Epithelial cell of proximal tubule (primary cell): ENCODE measurements at places on chromosomes 6 and 20.

GRCh38 chr6:35751594-35751993, 14.8 kb downstream of the ARMC12 start:
- DNase-seq = no peak

DNA sequence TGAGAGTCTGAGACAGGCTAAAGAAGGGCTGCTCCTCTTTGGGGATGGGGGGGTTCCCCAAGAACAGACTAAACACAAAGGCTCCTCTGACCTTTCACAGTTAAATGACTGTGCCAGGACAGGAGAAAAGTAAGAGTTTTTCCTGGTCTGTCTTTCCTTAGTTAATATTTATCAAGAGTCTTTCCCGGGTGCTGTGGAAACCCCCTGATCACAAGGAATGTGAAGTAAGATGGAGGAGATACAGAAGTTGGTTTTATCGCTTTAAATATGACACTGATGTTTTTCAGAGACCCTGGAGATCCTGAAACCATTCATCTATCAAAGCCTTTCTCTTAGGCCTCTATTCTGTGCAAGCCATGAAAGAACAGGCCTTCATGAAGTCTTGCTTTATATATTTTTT, 105.8 kb downstream of the RNF144B start:
- DNase-seq = peak; percentile 94

DNA sequence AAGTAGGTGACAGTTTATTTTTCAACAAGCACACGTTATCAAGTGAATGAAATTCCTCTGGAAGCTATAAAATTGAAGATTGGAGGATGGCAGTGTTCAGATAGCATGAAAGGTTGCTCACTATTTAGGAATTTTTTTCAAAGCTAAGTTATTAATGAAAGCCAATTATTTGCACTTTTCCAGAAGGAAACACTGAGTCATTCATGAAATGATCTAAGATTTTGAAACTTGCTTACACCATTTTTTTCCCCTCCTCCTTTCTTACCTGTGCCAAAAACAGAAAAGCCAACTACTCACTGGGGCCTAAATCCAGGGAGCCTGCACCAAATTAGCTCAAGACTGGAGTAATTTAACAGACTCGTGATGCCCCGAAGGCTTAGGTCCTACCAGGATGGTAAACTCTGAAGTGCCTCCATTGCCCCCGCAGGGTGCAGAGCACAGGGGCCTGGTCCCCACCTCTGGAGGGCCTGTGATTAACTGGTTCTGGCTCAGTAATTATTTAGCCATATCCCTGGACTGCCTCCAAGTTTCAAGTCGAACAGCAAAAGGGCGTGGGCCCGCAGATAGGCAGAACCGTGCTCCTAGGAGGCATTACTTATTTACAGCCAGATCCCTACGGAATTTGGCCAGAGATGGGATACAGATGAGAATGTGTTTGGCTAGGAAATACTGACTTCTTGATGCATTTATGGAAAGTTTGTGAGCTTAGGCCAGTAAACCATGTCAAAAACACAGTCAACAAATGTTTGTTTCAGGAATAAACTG, 28.0 kb upstream of the ZNF217 start:
- DNase-seq = peak; percentile 92

- DNase-seq = no peak
These were observed 88.4 kb upstream of the CCDC167 start for GRCh38 chr6:37587866-37588734.

DNA sequence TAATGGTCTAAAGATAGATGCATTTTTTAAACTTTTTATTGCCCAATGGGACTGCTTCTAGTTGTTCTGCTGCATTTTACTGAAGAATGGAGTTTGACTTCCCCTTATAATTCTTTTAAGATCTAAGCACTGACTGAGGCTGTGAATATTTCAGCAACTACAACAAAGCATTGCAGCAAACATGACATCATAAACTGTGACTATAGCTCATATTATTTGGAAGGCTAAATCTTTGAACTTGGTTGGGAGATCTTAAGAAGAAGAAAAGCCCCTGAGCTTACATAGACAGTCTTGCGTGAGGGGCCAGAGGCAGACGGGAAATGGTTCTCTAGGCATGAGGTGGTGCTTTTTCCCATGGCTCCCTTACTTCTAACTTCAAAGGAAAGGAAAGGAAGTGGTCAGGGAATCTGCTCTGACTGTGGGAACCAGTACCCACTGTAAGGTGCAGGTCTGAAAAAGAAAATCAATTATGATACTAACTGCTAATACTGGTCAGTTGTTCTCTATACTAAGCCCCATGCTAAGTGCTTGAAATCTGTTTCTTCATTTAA, 14.8 kb downstream of the HEY2 start:
- no peak for DNase-seq

GRCh38 chr20:44089987-44090674, 96.9 kb downstream of the JPH2 start:
- DNase-seq = no peak

DNA sequence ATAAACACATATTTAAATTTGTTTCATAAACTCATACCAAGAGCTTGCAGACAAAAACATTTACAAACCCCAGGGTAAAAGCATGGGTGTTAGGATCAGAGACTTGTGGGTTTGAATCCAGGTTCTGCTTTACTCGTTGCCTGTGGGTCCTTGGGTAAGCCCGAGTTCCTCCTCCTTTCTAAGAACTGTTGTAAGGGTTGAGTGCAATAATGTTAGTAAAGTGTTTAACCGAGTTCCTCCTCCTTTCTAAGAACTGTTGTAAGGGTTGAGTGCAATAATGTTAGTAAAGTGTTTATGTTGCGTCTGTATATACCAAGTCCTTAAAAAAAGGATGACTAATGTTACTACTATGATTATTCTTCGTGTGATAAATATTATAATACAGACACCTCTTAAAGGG, 18.7 kb downstream of the CCDC170 start:
- no peak for DNase-seq

- DNase-seq = no peak
These were observed 53.7 kb downstream of the PLCB4 start for GRCh38 chr20:9122571-9122970.

GRCh38 chr20:23161968-23162696, 76.0 kb upstream of the CD93 start:
- DNase-seq = peak; percentile 87
